ENCODE measurements at places on chromosomes 7 and 10.

DNA sequence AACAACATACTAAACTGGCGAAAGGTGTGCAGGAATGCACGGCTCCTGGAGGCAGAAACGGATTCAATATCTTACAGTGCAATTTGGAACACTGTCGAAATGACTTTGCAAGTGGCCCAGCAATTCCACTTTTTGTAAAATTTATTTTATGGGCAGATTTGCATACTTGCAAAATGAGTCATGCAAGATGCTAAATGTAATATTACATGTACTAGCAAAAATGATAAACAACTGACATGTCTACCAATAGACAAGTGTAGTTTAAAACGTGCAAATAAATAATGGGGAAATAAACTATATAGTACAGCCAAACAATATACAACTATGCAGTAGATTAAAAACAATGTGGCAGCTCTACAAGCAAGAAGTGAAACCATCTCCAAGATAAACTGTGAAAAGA, 97.7 kb downstream of the ARHGAP12 start:
- no peak for DNase-seq

DNA sequence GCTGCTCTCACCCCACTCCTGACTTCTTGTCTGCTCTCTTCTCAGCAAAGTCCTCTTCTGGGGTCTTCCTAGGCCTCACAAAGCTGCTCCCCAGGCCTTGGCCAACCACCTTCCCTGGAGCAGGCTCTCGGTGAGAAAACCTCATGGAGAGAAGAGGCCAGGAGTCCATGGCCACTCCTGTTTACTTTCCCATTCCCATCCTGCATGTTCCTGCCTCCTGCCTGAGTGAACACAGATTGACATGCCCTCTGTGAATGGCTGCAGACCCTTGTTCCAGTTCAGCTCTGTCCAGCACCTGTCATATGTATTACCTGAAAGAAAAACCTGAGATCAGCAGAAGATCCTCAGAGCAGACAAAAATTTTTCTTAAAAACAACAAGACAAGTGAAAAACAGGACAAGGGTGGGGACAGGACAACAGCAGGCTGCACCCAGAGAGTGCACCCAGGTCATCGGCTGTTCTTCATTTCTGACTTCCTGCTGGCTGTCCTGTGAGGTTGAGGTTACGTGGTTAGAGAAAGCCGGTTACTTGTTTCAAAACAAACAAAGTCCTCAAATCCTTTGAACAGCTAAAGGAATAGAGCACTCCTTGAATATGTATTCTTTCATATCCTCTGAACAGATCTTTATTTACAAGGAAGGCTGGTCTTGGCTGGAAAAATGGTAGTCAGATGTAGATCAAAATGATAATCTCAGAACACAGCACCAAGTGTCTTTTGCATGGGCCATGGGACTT, 34.0 kb upstream of the DLD start:
- no peak for DNase-seq

DNA sequence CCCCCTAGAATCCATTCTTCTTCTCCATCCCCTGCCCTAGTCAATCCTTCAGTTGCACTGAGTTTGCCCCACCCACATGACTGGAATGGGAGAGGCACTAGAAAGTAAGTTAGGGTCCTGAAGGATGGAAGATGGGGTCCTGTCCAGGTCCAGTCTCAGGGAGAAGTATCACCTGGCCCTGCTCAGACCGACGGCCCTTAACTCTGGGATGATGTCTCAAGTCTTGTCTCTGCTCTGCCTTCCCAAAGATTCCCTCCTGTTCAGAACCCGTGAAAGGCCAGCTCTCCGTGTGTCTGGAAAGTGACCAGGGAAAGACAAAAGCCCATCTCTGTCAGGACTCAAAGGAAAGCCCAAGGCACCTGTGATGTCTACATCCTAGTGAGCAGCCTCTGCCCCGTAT, 88.8 kb downstream of the OAT start:
- no peak for DNase-seq

- no peak for DNase-seq
Observed at GRCh38 chr10:14936584-14936983, 17.3 kb downstream of the DCLRE1C start.

DNA sequence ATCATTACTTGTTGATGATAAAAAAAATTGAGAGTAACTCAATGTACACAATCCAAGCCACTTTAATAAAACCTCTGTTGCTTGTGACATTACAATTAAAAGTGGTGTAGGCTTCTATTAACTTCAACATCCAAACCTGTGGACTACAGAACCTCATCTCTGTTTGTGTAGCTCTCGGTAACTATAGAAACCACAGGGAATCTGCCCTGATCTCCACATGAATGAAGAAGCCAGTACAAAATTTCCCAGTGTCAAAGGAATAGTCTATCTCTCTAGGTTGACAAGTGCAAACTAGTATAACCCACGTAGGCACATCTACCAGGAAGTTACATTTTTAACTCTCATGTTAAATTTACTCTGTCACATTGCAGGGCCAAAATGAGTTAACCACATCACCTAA, 204.3 kb downstream of the CHCHD3 start:
- no peak for DNase-seq

DNA sequence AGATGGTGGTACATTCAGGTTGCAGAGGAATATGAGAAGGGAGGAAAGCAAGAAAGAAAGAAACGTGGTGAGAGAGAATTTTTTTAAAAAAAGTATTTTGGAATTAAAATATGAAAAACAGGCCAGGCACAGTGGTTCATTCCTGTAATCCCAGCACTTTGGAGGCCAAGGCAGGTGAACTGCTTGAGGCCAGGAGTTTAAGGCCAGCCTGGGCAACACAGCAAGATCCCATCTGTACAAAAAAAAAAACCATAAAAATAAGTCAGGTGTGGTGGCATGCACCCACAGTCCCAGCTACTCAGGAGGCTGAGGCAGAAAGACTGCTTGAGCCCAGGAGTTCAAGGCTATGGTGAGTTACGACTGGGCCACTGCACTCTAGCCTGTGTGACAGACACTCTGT, 112.1 kb downstream of the PARD3 start:
- no peak for DNase-seq

- no peak for DNase-seq
Observed at GRCh38 chr10:14129770-14130169, 201.0 kb downstream of the FRMD4A start.

DNA sequence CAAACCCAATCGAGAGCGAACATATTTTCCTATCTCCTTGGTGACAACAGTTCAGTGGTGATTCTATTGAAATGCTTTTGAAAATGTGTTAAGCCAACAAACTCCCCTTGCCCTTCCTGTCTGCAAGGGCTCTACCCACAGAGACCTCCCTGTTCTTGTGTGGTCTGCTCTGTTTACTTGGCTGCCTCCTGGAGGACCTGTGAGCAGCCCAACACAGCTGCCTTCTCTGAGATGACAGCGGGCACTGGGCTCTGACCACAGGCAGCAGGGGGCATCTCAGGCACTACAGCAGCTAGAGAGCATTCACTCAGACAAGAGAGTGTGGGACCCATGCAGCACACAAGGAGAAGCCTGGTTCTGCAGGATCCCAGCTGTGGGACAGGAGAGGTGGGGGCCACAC, 416.4 kb downstream of the TCERG1L start:
- DNase-seq = no peak

GRCh38 chr10:106044503-106044902, 1120.0 kb downstream of the SORCS1 start:
- no peak for DNase-seq

- peak; percentile 52 for DNase-seq
Observed at GRCh38 chr7:42940985-42941847, 9.0 kb downstream of the MRPL32 start.

DNA sequence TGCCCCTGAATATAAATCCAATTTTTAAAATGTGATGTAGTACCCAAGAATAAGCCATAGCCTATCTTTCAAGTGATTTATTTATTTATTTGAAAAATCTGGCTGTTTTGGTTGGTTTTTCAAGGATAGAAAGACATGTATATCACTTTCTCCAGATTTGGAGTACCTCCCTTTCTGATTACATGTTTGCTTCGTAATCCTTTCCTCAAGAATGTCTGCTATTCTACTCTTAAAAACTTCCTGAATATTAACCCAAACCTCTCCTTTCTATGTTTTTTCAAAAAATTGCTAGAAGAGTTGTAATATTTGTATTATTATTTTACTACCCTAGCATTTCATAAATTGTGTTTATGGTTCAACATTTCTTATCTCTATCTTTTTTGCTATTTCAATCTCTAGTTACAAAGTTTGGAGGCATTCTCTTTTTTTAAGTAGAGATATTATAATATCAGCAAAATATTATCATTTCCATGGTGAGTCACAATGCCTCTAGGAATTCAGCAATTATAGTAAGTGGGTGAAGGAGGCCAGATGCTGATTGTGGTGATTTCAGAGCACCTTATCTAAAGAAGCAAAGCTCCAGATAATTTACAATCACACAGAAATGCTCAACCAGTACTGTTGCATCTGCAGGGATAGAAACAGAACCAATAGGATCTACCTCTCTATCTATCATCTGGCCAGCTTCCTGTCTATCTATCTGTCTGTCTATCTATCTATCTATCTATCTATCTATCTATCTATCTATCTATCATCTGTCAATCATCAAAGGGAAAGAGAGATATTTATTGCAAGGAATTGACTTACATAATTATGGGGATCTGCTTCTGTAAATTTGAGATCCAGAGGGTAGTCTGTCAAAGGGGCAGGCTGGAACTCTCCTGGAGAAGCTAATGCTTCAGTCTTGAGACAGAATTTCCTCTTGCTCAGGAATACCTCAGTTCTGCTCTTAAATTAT, 412.5 kb upstream of the SEMA3C start:
- DNase-seq = no peak

- no peak for DNase-seq
Observed at GRCh38 chr10:119371704-119372663, 164.6 kb downstream of the GRK5 start.

GRCh38 chr10:44312401-44312800, 72.5 kb downstream of the CXCL12 start:
- no peak for DNase-seq

DNA sequence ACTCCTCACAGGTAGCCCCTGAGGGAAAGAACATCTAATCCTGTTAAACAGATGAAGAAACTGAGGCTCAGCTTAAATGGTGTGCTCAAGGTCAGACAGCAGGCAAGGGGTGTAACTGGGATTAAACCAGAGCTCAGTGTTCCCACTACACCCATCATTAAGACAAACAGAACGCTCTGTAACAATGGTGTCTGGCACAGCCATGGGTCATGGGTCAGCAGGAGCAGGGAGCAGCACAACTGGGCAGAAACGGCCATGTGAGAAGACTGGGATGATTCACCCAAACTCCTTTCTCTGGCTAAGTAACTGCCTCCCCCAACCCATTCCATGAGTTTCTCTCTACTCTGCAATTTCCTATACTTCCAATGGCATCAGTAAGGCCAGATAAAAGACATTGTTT, 85.5 kb upstream of the PDE1C start:
- DNase-seq = no peak

DNA sequence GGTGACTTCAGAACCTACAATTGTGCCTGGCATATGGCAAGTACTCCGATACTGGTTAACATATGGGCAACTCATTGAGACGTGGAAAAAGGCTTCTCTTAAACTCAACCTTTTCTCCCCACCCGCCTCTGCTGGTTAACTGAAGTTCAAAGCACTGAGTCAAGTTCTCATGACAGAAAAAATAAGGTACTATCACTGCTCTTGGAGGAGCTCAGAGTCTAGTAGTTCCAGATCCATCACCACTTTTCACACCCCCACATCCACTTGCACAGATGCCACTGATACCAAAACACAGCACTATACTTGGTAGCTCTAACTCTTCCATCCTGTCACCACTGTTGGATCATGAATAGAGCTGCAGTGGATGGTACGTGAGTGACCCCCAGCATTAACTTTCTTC, 36.2 kb downstream of the CCDC6 start:
- no peak for DNase-seq

GRCh38 chr7:155296788-155297516, 726 bp upstream of the INSIG1 start:
- DNase-seq = peak; percentile 43

GRCh38 chr7:17937506-17938120, 2.7 kb downstream of the SNX13 start:
- DNase-seq = no peak

DNA sequence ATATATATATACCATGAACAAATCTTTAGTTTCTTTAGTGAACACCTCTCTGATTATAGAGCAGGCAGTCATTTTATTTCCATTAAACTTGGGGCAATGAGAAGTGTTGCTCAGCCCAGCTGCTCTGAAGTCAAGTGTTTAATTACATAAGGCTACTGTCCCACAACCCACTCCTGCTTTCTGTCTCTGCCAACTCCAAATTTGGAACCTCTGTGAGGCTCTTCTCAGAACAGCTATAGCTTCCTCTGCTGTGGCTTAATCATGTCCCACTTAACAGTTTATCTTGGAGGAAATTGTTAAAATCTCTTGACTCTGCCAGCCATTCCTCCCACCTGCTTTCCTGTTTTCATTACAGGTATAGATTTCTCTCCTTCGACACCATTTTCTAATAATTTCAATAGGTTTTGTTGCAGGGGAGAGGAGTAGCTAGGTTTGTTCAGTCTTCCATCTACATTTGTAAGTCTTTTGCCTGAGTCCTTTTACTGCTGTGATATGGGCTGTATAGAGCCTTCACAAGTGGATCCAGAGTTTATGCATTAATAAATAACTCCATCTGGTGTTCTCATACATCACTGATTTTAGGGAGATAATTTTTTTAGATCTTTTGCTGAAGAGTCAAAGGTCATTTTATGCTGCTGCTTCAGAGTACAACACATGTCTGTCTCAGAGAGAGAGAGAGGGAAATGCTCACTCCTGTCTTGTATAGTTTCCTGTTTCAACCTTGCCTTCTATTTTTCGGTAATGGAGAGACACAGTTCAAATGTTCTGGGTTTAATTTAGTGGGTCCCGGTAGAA, 170.4 kb downstream of the WNT2 start:
- no peak for DNase-seq

- DNase-seq = no peak
Observed at GRCh38 chr10:116207690-116208089, 65.3 kb downstream of the GFRA1 start.

DNA sequence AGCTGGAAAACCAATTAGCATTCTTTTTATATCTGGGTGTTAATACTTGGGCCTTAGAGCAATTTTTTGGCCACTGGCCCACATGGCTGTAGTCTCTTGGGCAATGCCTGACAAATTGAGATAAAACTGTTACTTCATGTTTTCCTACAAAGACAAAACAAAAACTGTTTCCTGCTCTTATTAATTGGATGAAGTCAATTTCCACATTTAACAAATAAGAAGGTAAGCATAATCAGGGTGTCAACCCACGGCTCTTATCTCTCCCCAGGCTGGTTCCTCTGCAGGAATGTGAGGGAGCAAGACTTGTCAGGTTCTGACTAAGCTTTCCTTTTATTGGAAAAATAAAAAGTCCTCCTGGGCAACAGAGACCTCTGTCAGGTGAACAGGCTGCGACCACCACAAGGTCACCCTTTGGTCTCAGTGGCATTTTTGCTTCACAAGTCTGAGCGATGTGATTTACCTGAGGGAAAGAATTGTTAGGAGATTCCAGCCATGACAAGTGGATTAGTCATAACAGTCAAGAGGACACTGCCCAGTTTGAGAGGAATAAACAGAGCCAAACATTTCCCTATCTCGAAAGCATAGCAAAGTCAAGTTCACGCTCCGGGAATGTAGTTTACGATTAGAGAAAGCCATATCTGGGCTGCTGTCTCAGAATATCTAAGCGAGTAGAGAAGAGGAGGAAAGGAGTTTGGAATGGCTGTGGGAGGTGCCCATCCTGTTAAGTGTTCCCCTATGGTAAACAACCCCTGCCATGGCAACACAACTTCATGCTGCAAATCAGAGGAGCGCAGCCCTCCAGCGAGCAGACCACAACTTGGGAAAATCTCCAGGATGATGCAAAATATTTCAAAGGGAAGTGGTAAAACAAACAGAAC, 144.4 kb downstream of the TES start:
- peak; percentile 55 for DNase-seq
